ENCODE measurements at places on chromosomes 7 and 10.

DNA sequence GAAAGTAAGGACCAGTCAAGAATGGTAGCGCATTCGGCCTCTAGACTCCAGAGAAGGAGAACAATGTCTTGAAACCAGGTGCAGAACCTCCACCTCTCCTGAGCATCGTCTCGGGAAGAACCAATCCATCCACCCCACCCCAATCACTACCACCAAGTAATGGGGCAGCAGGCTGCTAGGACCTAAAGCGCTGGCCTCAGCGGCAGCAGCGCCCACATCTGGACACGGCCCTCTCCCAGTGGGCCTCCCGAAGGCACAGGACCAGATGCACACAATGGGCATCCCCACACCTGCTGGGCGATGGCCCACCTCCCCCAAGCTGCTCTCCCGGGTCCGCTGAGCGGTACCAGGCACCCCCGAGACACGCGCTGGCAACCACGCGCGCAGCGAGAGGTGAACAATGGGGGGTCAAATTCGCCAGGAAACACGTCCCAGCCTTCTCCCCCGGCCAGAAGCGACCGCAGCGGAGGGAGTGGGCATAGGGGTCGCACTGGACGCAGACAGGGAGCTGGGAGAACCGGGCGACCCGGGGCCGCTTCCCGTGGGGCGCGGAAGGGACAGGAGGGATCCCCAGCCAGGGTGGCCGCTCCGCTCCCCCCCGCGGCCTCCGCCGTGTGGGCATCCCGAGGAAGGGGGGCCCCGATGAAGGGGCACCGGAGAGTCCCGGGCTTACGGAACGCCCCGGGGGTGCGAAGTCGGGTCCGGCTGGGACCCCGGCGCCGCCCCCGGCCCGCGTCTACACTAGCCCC, 506 bp downstream of the CTTNBP2 start:
- DNase-seq = no peak

- no peak for DNase-seq
Observed at GRCh38 chr7:152617056-152617455, 58.9 kb downstream of the XRCC2 start.

DNA sequence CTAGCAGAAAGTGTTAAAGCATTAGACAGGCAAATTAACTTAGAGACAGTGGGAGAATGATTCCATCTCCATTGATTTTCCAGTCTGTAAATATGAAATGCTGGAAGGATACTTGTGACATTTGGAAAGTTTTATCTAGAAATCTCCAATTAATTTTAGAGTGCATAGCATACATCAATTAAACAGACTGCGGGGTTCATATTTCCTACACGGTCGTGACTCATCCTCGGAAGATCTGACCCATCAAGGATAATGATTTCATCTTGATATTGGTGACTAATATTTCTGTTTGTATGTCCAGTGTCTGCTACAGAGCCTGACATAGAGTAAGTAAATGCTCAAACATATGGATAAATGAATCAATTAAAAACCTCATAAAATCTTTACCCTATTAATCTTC, 474.9 kb downstream of the KCNMA1 start:
- DNase-seq = no peak

GRCh38 chr10:59342723-59343122, 19.6 kb downstream of the FAM13C start:
- DNase-seq = no peak

- no peak for DNase-seq
Observed at GRCh38 chr7:48643431-48644013, 280.8 kb upstream of the CDC14C start.
